ENCODE measurements at places on chromosomes 16 and 17. TPM values are rescaled to one million over a fixed set of nuclear protein-coding genes. Genes with fewer than 3 reads are reported as not detected.

The ETV4 gene
- total RNA-seq, result not detected

The CCDC154 gene
- total RNA-seq, result 0.48 TPM

The STX8 gene
- total RNA-seq, result 75.8 TPM

The TMEM231 gene
- 10.4 TPM for total RNA-seq

The KCNG4 gene
- 0.72 TPM for total RNA-seq

The AOC2 gene
- total RNA-seq, result 1.4 TPM

The ADAD2 gene
- total RNA-seq, result not detected

The HOXB1 gene
- total RNA-seq, result 0.96 TPM

The PTGES3L gene
- 10.4 TPM for total RNA-seq

The TERF2IP gene
- 55.1 TPM for total RNA-seq

The CPD gene
- 121 TPM for total RNA-seq

The KRT9 gene
- total RNA-seq, result not detected

The CD300H gene
- total RNA-seq, result not detected

The SLC6A2 gene
- 2.6 TPM for total RNA-seq

The MYH1 gene
- not detected for total RNA-seq

The C16orf46 gene
- not detected for total RNA-seq

The TP53 gene
- total RNA-seq, result 9.6 TPM

The HOXB6 gene
- total RNA-seq, result not detected

The LYRM9 gene
- 24.8 TPM for total RNA-seq

The DHX38 gene
- 63.6 TPM for total RNA-seq

The MOSMO gene
- 25.8 TPM for total RNA-seq

The CYGB gene
- 0.24 TPM for total RNA-seq

The PDIA2 gene
- total RNA-seq, result 9.9 TPM

The BHLHA9 gene
- total RNA-seq, result not detected

The PRR11 gene
- total RNA-seq, result 20.9 TPM

The RBL2 gene
- total RNA-seq, result 83.1 TPM
